ENCODE measurements at places on chromosomes 4 and X.

- no peak for DNase-seq
Measured at GRCh38 chr4:99762728-99763127, 53.9 kb upstream of the DAPP1 start.

GRCh38 chr4:154120006-154120676 is 331.3 kb upstream of the SFRP2 start:
- no peak for DNase-seq

DNA sequence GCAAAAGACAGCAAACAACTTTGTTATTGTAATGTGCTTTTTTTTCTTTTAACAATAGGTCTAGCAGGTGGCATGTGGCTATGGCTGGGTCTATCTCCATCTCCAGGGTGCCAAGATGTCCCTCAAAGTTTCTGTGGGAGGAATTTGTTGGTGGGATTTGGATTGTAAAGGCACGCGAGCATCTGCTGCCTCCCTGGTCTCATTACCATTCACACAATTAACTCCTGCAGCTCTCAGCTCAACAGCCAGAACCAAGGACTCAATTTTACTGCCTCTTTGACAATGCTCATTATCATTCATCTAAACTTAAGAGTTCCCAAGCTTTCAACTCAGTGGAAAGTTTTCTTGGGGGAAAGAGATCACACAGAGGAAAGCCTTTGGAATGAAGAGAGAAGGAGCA is 10.9 kb upstream of the PCDH18 start:
- DNase-seq = no peak

- no peak for DNase-seq
Measured at GRCh38 chr4:156672492-156673305, 298.9 kb downstream of the PDGFC start.

- DNase-seq = peak; percentile 39
Measured at GRCh38 chr4:184649971-184650855, 675 bp downstream of the PRIMPOL start.

DNA sequence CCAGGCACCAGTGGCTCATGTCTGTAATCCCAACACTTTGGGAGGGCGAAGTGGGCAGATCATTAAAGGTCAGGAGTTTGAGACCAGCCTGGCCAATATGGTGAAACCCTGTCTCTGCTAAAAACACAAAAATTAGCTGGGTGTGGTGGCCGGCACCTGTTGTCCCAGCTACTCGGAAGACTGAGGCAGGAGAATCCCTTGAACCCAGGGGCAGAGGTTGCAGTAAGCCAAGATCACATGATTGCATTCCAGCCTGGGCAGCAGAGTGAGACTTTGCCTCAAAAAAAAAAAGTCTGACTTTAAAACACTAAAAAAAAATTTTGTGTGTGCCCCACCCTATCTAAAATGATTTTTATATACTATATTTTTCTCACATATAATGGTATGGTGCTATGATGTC is 26.2 kb upstream of the TMEM192 start:
- DNase-seq = no peak

DNA sequence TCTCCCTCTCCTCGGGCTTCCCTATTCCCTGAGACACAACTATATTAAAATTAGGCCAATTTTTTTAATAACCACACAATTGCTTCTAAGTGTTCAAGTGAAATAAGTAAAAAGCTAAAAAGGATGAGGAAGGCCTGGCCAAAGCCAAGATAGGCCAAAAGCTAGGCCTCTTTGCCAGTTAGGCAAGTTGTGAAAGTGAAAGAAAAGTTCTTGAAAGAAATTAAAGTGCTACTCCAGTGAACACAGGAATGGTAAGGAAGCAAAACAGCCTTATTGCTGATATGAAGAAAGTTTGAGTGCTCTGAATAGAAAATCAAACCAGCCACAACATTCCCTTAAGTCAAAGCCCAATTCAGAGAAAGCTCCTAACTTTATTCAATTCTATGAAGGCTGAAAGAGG is 114.2 kb upstream of the FAT4 start:
- no peak for DNase-seq

DNA sequence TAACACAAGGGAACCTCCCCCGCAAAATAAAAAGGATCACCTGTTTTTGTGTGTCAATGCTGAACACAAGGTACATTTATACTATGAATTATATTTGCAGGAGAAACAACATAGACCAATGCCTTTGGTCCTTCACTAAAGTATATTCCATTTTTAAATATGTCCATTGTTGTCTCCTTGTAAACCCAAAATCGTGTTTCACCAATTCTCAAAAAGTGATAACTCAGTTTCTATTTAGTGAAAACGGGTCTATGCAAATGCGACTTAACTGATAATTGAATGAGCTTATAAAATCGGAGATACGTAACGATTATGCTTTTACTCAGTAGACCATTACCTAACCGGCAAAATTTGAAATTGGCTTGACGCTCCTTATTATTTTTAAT is 2.1 kb downstream of the BRWD3 start:
- no peak for DNase-seq

GRCh38 chrX:118126286-118126685 is 9.7 kb upstream of the KLHL13 start:
- no peak for DNase-seq

DNA sequence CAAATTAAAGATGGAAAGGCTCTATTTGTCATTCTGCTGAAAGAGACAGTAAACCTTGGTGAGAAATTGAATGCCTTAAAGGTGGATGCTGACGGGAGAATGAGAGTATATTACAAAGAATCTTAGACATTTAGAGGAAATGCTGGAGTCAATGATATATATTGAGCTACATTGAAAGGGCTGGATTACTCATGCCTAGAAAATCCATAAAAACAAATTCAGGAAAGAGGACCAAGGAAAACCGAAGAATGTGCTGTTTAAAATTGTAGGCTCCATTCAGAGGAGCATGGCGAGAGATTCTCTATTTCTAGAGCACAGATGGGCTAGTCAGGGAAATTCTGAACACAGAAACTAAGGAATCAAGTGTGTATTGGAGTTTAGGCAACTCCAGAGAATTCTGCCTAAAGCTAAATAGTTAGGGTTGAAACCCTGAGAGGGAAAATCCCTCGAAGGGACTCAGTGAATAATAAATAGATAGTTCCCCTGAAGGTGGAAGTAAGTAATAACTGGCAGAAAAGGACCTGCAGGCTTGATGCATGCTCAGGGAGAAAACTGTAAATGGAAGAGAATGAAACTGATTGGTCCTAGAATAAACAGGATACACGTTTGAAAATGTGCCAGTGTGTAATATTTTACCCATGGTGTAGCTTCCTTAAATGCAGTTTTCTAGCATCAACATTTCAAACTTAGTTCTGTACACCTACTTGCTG is 1532.4 kb upstream of the TENM3 start:
- DNase-seq = no peak

- peak; percentile 75 for DNase-seq
Measured at GRCh38 chr4:145619639-145619996, 433 bp downstream of the MMAA start.

DNA sequence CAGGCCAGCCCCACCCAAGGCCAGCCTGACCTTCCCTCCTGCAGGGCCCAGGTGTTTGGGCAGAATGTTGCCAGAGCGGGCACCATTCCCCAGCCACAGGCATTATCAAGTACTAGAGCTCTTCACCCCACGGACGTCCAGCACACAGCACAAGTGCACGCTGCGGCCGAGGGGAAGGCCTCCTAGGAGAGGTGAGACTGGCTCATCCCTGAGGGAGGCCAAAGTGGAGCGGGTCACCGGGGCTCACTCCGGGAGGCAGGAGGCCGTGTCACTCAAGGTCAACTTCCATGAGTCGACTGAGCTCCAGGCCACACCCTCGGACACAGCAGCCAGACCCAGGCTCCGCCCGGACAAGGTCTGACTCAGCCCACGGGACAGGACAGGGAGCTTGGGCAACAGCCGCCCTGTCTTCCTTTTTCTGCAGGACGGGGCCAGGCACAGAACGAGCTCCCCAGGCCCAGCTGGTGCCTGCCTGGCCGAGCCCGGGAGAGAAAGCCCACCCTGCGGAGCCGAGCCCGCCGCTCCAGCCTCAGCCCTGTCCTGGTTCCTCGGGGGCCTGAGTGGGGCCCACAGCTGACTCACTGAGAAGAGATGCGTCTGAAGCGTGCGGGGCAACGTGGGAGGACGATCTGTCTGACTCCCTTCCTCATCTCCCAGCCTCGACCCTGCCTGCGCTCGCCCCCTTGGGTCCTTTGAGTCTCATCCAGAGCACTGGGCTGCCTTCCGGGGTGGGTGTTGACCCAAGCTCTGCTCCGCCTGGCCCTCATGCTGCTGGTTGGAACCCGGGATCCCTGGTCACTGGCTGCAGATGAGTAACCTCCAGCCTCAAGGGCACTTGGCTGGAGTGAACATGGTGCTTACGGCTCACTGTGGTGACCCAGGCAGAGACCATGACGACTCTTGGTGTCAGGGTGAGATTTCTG is 1.6 kb downstream of the SLC49A3 start:
- no peak for DNase-seq

GRCh38 chrX:104347860-104348259 is 93.1 kb upstream of the ESX1 start:
- DNase-seq = no peak

DNA sequence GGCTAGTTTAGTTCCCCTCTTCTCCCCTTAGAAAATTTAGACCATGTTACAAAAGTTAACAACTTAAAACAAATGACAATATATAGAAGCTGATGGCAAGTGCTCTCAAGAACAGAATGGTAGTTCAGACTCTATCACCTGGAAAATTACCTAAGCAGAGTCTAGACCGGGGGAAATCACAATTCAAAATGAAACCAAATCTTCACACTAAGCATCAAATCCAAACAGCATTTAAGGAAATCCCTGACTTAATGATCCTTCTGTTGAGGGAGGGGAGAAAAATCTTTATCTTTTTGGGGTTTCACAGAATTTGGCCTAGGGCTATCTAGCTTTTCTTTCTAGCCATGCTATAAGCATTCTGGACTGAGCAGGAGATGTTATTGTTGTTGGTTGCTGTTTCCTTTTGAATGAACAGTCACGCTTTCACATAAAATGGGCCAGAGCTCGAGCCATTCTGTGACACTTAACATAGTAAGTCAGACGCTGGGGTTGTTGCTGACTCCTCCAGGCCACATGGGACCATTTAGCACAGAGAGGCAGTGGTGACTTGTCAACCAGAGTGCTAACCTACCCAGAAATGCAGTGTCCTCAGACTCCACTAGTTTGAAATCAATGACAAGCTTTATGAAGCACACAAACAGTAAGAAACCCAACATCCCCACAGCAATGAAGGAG is 16.0 kb upstream of the LSM6 start:
- DNase-seq = no peak

- no peak for DNase-seq
Measured at GRCh38 chr4:61543976-61544375, 343.9 kb downstream of the ADGRL3 start.

DNA sequence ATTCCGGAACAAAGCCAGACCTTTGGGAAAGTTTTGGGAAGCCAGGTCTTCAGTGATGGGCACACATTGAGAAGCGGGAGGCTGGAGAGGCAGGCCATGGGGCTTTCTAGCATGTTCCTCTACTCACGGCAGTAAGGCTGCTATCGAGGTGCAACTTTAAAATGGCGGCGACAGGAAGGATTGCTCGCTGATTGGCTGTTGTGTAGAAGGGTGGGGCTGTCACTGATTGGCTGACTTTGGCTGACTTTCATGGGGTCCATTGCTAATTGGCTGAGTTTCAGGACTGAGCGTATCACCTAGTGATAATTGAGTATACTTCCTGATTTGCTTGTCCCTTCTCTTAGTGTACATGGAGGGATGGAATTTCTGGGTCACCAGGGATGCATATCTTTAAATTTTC is 19.7 kb upstream of the GLOD5 start:
- DNase-seq = no peak

- DNase-seq = no peak
Measured at GRCh38 chrX:2723286-2723879, 28.5 kb upstream of the XG start.

- DNase-seq = no peak
Measured at GRCh38 chr4:144647590-144647989, 1.6 kb downstream of the HHIP start.

DNA sequence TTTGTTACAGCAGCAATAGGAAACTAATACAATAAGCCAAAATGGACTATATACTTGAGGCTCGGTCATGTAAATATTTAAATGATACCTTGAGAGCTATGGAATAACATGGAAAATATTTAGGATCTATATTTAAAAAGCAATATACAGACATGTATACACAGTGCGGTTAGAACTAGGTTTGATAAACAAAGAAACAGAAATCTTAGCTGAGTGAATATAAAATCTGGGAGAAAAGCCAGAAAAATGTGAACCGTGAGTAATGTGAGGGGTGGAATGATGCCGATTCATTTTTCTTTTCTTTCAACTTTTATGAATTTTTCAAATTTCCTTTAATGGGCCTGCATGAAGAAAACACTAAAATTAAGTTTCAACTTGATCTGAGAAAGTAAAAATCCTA is 104.1 kb downstream of the ATXN3L start:
- no peak for DNase-seq

DNA sequence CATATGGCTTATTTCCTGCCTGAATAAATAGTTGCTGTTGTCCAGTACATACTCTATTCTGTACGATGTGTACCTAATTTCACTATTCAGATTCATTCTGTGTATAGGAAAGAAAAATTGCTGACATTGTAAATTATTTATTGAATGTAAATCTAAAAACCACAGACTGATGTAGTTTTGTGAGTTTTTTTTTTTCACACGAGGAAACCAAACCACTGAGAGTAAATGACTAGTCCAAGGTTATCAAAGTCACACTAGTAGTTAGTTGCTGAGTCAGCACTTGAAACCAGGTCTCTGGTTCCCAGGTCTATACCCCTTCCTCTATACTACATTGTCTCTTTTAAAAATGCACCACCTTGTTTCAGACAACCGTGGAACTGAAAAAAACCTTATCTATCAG is 298.3 kb upstream of the DIAPH2 start:
- DNase-seq = no peak

DNA sequence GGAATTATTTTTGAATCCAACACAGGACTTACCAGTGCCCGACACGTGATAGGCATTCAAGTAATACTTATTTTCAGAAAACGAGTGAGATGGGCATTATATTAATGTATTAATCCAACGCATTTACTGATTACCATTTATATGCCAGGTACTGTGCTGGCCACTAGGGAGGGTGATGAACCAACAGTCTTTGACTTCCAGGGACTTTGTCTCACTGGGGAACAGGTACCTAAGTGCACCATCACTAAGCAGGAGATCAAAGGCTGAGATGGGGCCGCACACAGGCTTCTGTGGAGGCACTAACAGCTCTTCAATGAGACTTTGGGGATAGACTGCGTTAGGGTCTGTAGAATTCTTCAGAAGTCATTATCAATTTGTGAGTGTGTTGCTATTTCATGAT is 5.7 kb upstream of the TADA2B start:
- DNase-seq = no peak

- no peak for DNase-seq
Measured at GRCh38 chr4:2888886-2889285, 45.2 kb downstream of the ADD1 start.

GRCh38 chr4:141768954-141769353 is 132.6 kb downstream of the IL15 start:
- DNase-seq = no peak

DNA sequence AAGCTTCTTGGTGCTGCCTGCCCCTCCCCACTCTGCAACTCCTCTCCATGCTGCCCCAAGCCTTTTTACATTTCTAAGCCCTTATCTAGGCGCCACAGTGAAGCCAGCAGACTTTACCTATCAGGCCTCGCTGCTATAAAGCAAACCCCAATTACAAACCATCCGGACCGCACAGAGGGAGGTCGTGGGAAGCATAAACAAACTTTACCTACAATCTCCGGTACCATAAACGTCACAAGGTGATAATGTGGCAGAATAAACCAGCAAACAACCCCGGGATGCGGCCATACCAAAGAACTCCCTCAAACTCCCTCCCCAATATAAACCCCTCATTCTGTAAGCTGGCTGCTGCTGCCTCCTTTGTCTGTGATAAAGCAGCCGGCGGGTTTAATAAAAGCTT is 54.0 kb upstream of the ZCCHC13 start:
- no peak for DNase-seq

GRCh38 chrX:8189096-8189830 is 18.2 kb upstream of the VCX2 start:
- DNase-seq = no peak
